ENCODE measurements at places on chromosomes 6 and 20. TPM values are rescaled to one million over a fixed set of nuclear protein-coding genes. Genes with fewer than 3 reads are reported as not detected.

AFDN gene
- polyA plus RNA-seq, result 2.0 TPM

- no peak for DNase-seq
- H3K36me3 ChIP-seq, result peaks cover 5% of the 10 kb centered on the region
- H3K4me1 ChIP-seq, result no peaks in the 10 kb centered on the region
- no peak overlapping the region for H3K27ac ChIP-seq
- H3K4me3 ChIP-seq, result no peak overlapping the region
These were observed 18.4 kb downstream of the CTNNBL1 start for GRCh38 chr20:37711994-37712964.

PHACTR3 gene
- not detected for polyA plus RNA-seq

GRCh38 chr20:32687180-32687532 is 13.4 kb upstream of the C20orf203 start:
- H3K27me3 ChIP-seq, result no peaks in the 10 kb centered on the region
- peaks cover under 1% of the 10 kb centered on the region for H3K36me3 ChIP-seq
- H3K27ac ChIP-seq, result no peak overlapping the region
- no peak for DNase-seq
- H3K4me3 ChIP-seq, result no peak overlapping the region

LY6G6F gene
- not detected for polyA plus RNA-seq

- peak overlapping the region; percentile 65 for H3K27ac ChIP-seq
- no peaks in the 10 kb centered on the region for H3K27me3 ChIP-seq
- peak overlapping the region; percentile 92 for H3K4me3 ChIP-seq
- H3K36me3 ChIP-seq, result no peaks in the 10 kb centered on the region
- H3K4me1 ChIP-seq, result peaks cover 43% of the 10 kb centered on the region
These were observed 469 bp downstream of the SYNJ2 start for GRCh38 chr6:157982102-157982562.

DNA sequence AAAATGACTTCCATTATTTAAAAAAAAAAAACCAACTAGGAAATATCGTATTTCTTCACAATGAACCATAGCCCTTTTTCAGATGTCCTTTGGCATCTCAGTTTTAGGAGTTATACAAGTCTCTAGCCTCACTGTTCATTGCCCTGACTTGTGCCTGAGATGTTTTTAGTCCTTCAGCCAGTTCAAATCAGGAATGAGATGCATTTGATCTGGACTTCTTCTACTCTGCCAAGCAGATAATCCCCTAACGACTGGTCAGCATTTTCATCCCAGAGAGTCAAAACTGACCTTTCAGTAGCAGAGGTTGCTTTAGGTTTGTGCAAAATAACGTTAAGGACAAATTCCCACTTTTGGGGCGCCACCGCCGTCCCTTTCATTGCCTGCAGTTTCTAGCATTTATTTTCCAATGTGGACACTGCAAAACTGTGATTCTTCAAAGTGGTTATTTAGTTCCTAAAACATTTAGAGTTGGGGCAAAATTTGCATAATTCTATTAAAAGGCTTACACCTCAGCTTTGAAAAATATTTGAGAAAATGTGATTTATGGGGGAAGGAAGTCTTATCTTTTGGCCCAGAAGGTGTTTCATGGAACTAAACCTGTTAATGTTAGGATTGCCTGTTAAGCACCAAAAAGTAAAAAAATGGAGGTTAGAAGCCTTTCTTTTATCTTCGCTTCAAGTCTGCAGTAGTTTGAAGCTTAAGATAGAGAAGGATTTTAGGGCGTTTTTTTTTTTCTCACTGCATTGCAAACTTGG is 152.0 kb upstream of the SGK1 start:
- H3K27ac ChIP-seq, result no peak overlapping the region
- no peaks in the 10 kb centered on the region for H3K27me3 ChIP-seq
- no peaks in the 10 kb centered on the region for H3K36me3 ChIP-seq
- no peak for DNase-seq
- no peak overlapping the region for H3K4me3 ChIP-seq

GRCh38 chr6:135750081-135750480 is 101.4 kb upstream of the PDE7B start:
- H3K36me3 ChIP-seq, result no peaks in the 10 kb centered on the region
- no peak for DNase-seq
- H3K27ac ChIP-seq, result no peak overlapping the region
- H3K27me3 ChIP-seq, result peaks cover 5% of the 10 kb centered on the region

GRCh38 chr6:837380-837779 is 144.4 kb upstream of the EXOC2 start:
- H3K27ac ChIP-seq, result no peak overlapping the region
- H3K4me3 ChIP-seq, result no peak overlapping the region
- H3K27me3 ChIP-seq, result peaks cover 14% of the 10 kb centered on the region
- H3K4me1 ChIP-seq, result no peaks in the 10 kb centered on the region

- no peak for DNase-seq
- no peaks in the 10 kb centered on the region for H3K27me3 ChIP-seq
- H3K4me3 ChIP-seq, result no peak overlapping the region
- no peak overlapping the region for H3K27ac ChIP-seq
These were observed 12.5 kb downstream of the TRIM26 start for GRCh38 chr6:30200551-30201281.

GSTA5 gene
- not detected for polyA plus RNA-seq

DNA sequence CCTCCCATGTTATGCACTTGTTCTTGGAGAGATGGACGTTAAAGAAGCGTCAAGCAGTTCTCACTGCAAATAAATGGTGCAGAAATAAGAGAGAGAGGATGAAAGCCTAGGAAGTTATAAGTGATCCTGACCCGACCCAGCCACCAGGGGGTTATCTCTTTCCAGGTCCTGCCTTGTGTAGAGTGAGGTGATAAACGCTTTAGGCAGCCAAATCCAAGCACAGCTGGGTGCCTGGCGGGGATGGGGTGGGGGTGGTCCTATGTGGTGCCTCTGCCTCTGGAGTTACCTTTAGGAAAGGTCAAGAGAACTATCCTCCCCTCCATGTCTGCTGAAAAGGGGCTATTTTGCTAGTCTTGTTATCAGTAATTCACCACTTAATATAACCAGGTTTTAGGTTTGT is 9.2 kb upstream of the TFAP2A start:
- H3K27ac ChIP-seq, result no peak overlapping the region
- DNase-seq, result no peak
- no peaks in the 10 kb centered on the region for H3K36me3 ChIP-seq
- H3K27me3 ChIP-seq, result peaks cover 49% of the 10 kb centered on the region
- no peak overlapping the region for H3K4me3 ChIP-seq

DNA sequence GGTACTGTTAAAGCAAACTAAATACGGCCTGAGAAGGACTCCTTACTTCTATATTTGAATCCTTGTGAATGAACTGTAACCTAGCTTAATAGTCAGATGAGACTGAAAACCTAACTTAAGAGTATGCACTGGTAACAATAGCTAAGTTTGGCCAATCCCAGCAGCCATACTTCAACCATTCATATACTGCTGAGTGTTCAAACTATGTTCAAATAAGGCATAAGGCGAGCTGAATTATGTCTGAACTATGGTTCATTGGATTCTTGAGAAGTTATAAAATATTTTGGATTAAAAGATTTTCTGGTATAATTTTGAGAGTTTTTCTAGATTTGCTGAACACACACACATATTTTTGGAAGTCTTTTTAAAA is 2.2 kb downstream of the SMPDL3A start:
- no peaks in the 10 kb centered on the region for H3K4me1 ChIP-seq
- no peak overlapping the region for H3K27ac ChIP-seq
- H3K36me3 ChIP-seq, result no peaks in the 10 kb centered on the region
- H3K27me3 ChIP-seq, result peaks cover 14% of the 10 kb centered on the region

DNA sequence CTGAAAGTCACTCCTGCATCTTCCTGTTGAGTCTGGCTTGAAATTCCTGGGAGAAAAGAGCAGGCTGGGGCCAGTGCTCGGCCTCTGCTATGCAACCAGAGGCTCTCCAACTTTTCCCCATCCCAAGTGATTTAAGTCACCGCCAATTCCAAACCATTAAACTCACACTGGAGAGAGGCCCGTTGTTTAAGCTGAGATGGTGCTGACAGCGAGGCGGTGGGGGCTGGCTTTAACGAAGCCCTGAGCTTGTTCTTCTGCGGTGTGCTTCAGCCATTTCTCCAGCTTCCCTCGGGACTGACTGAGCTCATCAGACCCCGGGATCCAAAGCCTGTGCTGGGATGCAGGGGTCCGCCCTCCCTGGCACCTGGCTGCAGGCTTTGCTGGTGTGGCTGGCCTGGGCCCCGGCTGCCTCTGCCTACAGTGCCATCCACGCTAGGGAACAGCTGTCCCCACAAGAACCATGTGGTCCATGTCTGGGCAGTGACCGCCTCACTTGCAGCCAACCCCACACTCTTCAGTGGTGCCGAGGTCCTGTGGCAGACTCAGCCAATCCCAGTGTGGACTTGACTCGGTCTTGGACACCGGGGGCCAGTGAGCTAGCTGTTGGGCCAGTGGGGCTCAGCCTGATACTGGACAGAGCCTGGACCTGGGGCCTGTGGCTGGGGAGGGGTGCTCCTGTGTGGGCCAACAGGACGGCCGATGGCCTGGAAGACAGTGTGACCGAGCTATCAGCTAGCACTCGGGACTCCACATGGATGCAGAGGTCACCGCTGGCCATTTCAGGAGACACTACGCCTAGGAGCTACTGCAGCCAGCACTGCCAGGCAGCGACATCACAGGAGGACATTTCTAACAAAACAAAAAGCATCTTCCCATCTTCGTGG is 21.2 kb downstream of the RAMACL start:
- DNase-seq, result no peak
- no peaks in the 10 kb centered on the region for H3K36me3 ChIP-seq
- no peak overlapping the region for H3K27ac ChIP-seq

DNA sequence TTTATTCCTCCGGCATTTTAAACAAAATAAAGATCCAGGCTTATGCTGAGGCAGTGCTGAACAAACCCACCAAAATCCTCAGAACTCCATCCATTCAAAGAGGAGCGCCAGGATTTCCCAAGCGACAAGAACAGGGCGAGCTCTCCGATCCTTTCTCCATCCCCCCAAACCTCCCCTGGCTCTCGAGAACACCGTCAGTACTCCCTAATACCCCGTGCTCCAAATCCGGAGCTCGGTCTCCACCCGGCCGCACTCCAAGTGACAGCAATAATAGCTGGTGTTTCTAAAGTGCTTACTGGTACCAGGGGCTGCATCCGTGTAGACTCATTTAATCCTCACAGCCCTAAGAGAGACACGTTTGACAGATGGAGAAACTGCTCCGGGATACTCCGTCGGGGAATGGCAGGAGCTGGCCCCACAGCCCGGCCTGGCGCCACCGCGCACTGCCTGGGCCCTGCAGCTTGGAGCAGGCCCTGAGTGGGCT is 277.1 kb upstream of the QKI start:
- no peaks in the 10 kb centered on the region for H3K4me1 ChIP-seq
- H3K4me3 ChIP-seq, result no peak overlapping the region
- no peak for DNase-seq
- H3K36me3 ChIP-seq, result no peaks in the 10 kb centered on the region
- H3K27ac ChIP-seq, result no peak overlapping the region

RAET1L gene
- not detected for polyA plus RNA-seq

IFT52 gene
- polyA plus RNA-seq, result 24.0 TPM

- H3K27me3 ChIP-seq, result no peaks in the 10 kb centered on the region
- no peaks in the 10 kb centered on the region for H3K36me3 ChIP-seq
- DNase-seq, result no peak
- no peak overlapping the region for H3K4me3 ChIP-seq
- no peaks in the 10 kb centered on the region for H3K4me1 ChIP-seq
- H3K27ac ChIP-seq, result no peak overlapping the region
These were observed 234.4 kb downstream of the SYNE1 start for GRCh38 chr6:152402791-152403190.

GRCh38 chr20:48923149-48923718 is 1.7 kb downstream of the ARFGEF2 start:
- no peak for DNase-seq
- peak overlapping the region; percentile 94 for H3K4me3 ChIP-seq
- H3K4me1 ChIP-seq, result peaks cover 25% of the 10 kb centered on the region
- no peaks in the 10 kb centered on the region for H3K27me3 ChIP-seq

PAQR8 gene
- 18.5 TPM for polyA plus RNA-seq

- H3K27ac ChIP-seq, result no peak overlapping the region
- no peak for DNase-seq
- H3K4me1 ChIP-seq, result no peaks in the 10 kb centered on the region
- H3K4me3 ChIP-seq, result no peak overlapping the region
These were observed 18.5 kb downstream of the GRM1 start for GRCh38 chr6:146047371-146047770.

CENPW gene
- 9.4 TPM for polyA plus RNA-seq

DNA sequence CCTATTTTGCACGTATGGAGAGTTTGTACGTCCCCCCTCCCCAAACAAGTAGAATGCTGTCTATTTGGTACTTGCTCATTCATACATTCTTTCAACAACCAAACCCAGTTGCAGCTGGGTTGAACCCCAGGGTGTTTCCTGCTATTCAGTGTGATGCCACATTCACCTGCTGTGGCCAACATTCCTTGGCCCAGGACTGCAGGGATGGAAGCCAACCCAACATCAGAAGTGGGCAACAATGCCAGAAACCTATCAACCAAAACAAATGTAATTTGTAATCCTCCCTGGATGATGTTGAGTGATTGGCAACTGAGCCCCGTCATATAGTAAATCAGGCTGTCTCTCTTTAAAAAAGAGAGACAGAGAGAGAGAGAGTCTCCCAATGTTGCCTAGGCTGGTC is 8.9 kb downstream of the NT5E start:
- DNase-seq, result no peak
- peaks cover 16% of the 10 kb centered on the region for H3K27me3 ChIP-seq
- no peak overlapping the region for H3K27ac ChIP-seq
- H3K36me3 ChIP-seq, result no peaks in the 10 kb centered on the region

GRCh38 chr6:154350293-154350692 is 6.3 kb downstream of the IPCEF1 start:
- no peaks in the 10 kb centered on the region for H3K36me3 ChIP-seq
- H3K27me3 ChIP-seq, result no peaks in the 10 kb centered on the region
- H3K4me3 ChIP-seq, result no peak overlapping the region
- no peak for DNase-seq
- H3K27ac ChIP-seq, result no peak overlapping the region

GRCh38 chr20:48758206-48758820 is 69.5 kb downstream of the PREX1 start:
- H3K4me3 ChIP-seq, result no peak overlapping the region
- DNase-seq, result no peak
- H3K27me3 ChIP-seq, result no peaks in the 10 kb centered on the region
- peaks cover 25% of the 10 kb centered on the region for H3K36me3 ChIP-seq

GRCh38 chr6:98641949-98642719 is 192.2 kb upstream of the POU3F2 start:
- H3K36me3 ChIP-seq, result no peaks in the 10 kb centered on the region
- H3K27me3 ChIP-seq, result no peaks in the 10 kb centered on the region
- H3K4me3 ChIP-seq, result no peak overlapping the region
- H3K4me1 ChIP-seq, result no peaks in the 10 kb centered on the region
- no peak for DNase-seq
- no peak overlapping the region for H3K27ac ChIP-seq

Data from CD4-positive, CD25-positive, alpha-beta regulatory T cell (primary cell).